ENCODE measurements at places on chromosomes 7 and 10.

- DNase-seq, result peak; percentile 31
Observed at GRCh38 chr7:150988230-150989226, 2.3 kb upstream of the NOS3 start.

DNA sequence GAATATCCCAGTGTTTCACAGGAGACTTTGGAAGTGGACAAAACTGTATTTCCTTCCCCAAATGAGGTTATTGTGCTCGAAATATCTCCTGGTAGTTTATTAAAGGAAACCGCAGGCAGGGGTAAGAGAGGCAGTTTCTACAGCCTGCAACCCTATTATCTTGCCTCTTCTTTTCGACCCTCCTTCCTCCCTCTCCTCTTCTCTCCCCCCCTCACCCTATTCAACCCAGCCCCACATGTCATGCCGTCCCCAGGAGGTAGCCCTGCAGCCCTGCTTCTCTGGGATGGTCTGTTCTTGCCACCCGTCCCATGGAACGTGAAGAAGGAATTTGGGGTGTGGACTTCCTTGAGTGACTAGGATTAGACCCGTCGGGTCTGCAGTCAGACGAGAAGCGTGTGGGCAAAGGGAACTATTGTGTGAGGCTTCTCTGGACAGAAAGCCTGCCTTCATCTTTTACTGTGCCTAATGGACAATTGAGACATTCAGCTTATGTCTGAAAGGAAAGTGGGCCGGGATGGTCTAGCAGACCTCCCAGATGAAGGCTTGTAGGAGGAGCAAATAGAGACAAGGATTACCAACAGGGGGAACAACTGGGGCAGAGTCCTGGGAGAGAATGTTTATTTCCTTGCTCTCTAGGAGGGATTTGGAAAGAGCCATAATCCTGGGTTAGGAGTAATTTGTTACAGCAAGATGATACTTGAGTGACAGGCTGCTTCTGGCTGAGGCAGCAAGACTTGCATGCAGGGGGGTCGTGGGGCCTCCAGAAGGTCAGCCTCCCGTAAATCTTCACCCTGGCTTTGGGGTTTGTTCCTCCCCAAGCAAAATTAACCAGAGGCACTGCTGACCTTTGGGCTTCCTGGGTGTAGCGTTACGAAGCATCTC lies 77.8 kb downstream of the TCF7L2 start:
- DNase-seq, result no peak

DNA sequence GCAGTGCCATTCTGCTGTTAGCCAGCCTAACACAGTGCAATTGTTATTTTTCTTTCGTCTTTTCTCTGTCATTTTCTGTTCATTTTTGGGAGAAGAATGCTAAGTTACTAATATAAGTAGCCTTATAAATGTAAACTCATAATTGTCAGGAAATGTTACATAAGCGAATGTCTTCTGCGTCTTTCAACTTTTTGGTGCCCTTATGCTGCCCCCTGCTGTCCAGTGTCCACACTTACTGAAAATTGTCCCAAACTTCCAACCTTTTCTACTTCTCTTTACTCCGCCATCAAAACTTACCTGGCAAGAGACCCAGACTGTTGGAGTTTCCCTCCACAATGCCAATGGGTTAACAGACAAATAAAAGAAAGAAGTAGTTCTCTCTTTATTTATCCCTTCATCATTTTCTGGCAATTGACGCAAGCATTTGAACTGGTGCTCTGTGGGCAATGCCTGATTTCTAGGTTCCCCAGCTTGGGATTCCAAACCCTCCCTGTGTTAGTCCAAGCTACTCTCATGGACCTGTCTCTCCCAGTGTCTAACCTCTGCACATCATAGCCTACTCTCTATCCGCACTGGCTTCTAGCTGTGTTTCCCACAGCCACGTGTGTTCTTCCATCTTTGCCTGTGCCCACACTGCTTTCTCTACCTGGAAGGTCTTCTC lies 21.0 kb upstream of the EPC1 start:
- DNase-seq, result peak; percentile 51

GRCh38 chr7:28558236-28558635 lies 145.9 kb downstream of the CREB5 start:
- DNase-seq, result no peak

DNA sequence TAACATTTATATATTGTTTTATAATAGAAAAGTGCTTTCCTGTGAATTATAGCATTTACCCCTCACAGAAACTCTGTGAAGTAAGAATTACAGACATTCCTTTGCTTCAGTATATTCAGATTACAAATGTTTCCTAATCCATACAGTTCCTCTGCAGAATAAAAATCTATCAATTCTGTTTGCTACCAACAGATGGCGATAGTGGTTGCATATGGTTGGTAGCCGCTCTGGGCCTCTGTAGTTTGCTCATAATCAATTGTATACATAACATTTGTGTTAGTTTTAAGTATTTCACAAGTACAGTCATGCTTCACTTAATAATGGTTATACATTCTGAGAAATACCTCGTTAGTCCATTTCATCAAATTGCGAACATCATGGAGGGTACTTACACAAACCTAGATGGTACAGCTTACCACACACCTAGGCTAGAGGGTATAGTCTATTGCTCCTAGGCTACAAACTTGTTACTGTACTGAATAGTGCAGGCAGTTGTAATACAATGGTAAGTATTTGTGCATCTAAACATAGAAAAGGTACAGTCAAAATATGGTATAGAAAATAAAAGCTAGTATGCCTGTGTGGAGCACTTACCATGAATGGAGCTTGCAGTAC lies 94.4 kb upstream of the STEAP4 start:
- DNase-seq, result no peak

DNA sequence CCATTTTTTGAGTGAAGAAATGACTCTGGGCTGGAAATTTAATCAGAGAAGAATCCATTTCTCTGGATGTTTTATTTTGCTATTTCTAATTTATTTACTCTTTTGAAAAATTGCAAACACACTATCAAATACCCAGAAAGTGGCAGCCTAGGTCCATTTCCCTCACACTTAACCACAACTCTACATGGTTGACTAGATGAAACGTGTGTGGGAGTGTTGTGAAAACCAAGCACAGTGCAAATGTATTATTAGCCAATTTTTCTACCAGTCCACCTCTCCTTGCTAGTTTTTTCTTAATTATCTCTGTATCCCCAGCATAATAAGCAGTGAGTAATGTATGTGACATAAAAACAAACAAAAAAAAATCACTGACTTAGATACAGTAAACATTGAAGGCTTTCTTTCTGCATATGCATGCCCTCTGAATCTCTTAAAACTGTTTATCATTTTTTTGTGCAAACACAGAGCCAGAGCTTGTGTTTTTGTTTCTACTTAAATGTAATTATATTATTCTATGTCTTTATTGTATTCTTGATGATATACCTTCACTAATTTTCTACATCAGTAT lies 30.9 kb downstream of the SCIN start:
- DNase-seq, result no peak

DNA sequence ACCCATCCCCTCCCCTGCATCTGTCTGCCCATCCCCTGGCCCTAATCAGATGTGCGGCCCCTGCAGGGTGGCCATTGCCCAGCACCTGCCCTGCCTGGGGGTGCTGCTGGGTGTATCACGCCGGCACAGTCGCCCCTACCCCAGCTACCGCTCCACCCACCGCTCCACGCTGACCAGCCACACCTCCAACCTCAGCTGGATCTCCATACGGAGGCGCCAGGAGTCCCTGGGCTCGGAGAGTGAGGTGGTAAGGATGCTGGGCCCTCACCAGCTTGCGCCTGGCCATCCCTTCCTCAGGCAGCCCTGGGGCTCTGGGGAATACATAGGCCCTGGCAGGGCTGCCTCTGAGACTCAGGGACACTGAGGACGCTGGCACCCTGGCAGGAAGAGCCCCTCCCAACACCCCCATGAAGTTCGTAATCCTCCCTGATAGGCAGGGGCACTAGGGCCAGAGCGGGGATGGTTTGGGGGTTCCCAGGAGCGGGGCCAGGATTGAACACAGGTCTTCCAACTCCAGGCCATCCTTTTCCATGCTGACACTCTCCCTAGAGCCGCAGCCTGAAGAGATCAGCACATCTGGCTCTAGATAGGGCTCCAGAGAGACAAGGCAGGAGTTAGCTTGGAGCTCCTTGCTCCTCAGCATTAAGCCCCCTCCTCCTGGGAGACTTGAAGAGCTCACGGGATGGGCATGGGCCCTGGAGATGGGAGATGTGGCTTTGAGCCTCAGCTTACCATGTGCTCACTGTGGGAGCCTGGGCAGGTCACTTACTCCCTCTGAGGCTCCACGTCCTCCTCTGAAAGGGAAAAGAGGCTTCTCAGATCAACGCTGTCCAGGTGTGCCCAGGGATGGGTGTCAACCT lies 5.9 kb upstream of the LDB3 start:
- DNase-seq, result no peak

- no peak for DNase-seq
Observed at GRCh38 chr10:80373502-80373901, 16.9 kb downstream of the DYDC2 start.

DNA sequence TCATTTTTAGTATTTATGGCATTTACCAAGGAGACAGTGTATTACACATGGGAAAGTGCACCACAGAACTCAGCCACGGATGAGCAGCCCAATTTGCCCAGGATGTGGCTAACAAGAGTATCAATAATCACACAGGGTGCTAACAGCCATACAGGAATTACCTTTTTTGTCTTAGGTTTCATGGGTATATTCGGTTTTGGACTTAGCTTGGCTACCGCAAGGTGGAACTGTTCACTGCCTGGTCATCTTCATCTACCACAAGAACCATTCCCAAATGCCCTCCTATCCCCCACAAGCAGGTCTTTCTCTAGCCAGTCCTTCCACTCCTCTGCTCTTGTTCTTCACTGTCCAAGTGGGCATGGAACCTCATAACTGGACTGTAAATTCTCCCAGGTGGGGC lies 6.0 kb downstream of the PDLIM1 start:
- DNase-seq, result no peak

DNA sequence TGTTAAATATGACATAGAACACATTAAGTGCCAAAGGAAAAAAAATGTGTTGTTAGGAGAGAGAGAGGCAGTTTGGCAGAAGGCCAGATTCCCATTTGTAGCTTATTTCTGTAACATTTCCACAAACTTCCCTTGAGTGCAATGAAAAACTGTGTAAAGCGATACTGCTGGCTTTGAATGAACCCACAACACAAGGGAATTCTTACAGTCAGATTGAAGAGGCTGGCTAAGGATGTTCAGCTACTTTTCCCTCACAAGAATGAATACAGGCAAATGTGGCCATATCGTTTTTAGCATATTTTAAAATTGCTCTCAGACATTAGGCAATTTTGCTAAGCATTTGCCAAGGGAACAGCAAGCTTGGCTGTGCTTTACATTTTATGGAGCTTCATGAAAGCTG lies 614.1 kb upstream of the FZD8 start:
- no peak for DNase-seq

DNA sequence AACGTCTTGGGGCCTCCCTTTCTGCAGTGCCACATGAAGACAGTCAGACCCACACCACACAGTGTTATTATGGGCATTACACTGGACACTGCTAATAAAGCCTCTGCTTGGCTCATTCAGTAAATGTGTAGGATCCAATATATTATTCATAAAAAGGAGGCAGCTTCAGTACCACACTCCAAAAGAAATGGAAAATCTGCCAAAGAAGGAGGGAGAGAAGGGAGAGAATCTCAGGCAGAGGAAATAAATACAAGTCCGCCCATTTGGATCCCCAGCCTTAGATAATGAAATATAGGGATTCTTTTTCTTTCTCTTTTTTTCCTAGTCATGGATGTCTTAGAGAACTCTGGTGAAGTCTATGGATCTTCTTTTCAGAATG lies 162.2 kb downstream of the ELMO1 start:
- no peak for DNase-seq

DNA sequence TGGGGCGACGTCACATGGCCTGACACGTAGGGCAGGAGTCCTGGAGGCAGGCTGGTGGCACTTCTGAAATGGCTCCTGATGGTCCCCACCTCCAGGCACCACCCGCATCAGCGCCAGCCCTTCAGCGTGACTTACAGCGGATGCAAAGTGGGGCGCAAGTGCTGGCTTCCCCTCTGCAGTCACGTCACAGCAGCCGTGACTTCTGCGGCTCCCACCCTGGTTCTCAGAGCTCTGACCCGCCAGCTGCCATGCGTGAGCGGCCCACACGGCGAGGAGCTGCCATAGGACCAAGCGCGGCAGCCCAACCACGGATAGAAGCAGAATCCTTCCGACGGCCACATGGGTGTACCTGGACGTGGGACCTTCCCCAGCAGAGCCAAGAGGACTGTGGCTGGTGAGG lies 159.0 kb downstream of the ELFN1 start:
- DNase-seq, result no peak

GRCh38 chr10:1174022-1174421 lies 117.8 kb downstream of the WDR37 start:
- no peak for DNase-seq

GRCh38 chr7:98081319-98081718 lies 25.3 kb upstream of the LMTK2 start:
- DNase-seq, result no peak

DNA sequence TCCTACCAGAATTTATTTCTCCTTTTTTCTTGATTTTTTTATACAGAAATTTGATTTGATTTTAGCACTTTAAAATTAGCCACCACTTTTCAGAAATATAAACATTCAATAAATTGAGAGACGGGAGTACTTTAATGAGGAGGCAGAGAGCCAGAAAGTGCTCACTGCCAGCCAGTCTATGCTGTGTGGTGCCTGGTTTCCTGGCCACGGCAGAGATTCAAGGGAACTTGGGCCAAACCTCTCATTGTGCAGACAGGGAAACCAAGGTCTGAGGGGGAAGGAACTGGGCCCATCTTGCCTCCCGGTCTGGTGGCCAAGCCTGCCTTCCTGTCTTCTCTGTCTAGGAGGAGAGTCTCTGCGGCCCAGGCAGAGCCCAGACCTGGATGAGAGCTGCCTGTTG lies 25.9 kb downstream of the ADAMTS14 start:
- DNase-seq, result no peak

DNA sequence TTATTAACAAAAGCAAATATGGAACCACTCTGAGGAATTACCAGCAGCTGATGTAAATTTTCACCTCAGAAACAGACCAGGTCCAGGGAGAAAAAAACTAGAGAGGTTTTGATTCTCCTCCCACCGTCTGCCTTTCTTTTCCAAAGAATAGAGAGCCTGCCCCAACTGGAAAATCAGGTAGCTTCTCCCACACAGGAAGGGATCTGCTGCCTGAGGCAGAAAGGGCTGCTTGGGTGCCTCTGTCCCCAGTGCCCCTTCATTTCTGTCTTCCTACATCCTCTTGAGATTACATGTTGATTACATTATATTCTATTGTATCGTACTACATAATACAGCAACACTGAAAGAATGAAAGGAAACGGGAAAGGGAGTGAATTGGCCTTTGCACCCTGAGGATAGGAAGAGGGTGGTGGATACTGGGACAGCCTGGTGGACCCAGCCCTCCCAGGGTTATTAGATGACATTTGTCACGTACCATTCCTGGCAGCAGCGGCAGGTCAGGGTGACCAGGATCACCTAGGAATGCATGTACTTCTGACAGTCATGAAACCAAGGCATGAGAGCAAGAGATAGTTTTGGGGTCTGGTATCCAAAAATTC lies 8.9 kb downstream of the ST8SIA6 start:
- no peak for DNase-seq

GRCh38 chr10:89664203-89664602 lies 19.2 kb upstream of the PANK1 start:
- no peak for DNase-seq

- DNase-seq, result no peak
Observed at GRCh38 chr10:46019569-46020343, 10.7 kb downstream of the NCOA4 start.

GRCh38 chr10:59618666-59619065 lies 91.0 kb downstream of the SLC16A9 start:
- no peak for DNase-seq
